Fibroblast of skin of left quadriceps (primary cell): ENCODE measurements at places on chromosomes 3 and 15.

- no peak for DNase-seq
Observed at GRCh38 chr3:1561427-1561826, 468.6 kb downstream of the CNTN6 start.

DNA sequence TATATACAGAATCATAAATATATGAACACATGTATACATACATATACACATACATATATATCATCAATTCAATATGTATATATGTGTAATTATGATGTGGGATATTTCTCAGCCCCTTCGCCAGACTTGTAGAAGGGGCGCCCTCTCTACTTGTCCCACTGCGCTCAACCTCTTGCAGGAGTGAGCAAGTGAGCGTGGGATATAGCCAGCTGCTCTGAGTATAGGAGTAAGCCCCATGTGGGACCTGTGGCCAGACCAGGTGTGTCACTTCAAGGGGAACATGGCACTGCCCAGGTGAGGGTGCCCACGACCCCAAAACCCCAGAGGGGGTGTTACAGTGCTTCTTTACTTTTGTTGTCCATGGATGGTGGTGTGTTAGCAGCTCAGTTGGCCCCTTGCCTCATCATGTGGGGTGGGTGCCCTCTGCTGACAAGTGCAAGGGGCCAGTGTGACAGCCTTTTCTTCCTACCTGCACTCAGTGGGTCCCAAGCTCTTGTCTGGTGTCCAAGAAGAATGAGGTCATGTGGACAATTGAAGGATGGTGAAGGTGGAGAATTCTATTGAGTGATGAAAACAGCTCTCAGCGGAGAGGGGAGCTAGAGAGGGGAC, 304.1 kb downstream of the UNC13C start:
- DNase-seq = no peak

DNA sequence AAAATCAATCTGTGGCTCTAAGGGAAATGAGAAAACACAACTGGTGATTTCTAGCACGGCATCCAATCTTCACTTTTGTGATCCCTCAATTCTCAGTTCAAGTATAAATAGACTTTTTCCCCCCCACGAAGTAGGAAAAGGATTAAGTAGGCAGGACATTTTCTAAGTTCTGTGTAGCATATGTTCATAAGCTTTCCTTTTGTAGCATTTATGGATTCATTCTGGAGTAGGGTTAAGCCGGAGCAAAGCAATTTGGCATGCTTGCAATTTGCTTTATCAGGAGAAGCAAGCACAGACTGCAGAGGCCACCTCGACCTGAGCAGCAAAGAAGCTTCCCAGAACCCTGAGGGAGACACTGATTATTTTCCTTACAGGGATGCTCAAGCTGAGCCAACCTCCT, 66.3 kb downstream of the FHIT start:
- no peak for DNase-seq

DNA sequence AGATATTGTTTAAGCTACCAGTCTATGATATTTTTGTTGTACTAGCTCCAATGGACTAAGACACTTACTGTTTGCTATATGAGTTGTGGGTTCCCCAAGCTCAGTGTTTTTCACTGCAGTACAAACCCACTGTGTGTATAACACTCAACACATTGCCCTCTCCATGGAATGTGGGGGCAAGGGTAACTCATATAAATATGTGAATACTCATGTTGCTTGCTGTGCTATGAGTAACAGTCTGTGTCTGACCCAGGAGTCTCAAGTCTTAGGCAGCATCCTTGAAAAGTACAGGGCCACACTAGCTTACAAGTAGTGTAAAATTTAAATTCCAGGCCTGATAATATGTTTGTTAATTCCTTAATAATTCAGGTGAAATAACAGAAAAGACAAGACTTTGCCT, 22.5 kb upstream of the CNTN3 start:
- no peak for DNase-seq

DNA sequence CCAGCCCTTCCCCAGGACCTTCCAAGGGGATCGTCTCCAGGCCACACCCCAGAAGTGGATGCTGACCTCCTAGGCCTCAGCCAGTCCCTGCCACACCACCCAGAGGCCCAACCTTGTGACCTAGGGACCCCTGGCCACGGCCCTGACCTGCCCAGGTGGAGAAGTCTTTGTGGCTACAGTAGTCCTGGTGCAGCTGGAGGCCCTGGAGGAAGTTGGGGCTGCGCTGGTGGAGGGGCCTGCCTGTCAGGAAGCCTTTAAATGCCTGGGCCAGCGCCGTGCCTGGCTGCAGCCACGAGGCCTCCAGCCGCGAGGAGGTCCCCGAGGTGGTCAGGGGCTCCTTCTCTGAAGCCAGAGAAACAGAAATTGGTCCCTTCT, 23.4 kb downstream of the PLA2G4D start:
- DNase-seq = no peak

- DNase-seq = no peak
Observed at GRCh38 chr3:25038922-25039321, 389.1 kb upstream of the RARB start.

DNA sequence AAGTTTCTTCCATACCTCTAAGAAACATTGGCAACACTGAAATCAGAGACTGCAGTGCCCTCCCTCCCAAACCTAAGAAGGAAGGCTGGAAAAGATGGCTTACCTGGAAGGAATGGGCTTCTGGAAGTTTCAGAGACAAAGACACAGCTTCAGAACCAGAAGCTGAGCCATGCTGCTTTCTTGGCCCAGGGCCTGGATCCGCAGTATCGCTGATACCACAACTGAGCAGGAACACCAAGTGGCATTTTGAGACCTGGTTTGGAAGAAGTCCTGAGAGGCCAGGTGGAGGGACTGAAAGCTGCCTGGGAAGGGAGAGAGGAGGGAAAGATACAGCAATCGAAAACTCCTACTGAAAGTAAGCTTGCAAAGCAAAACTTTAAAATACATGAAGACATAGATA, 19.8 kb downstream of the GPR160 start:
- no peak for DNase-seq

- DNase-seq = no peak
Observed at GRCh38 chr3:160009525-160009924, 20.9 kb downstream of the IL12A start.
